ENCODE measurements at places on chromosomes 1 and 21. TPM values are rescaled to one million over a fixed set of nuclear protein-coding genes. Genes with fewer than 3 reads are reported as not detected.

The PTGS2 gene
- total RNA-seq: 1.0 TPM

The FOXO6 gene
- 2.6 TPM for total RNA-seq

The PDPN gene
- 13.6 TPM for total RNA-seq

The KDF1 gene
- total RNA-seq: not detected

The GUCA2A gene
- not detected for total RNA-seq
